RPMI7951 (cell line): ENCODE measurements at places on chromosomes 3 and 15. TPM values are rescaled to one million over a fixed set of nuclear protein-coding genes. Genes with fewer than 3 reads are reported as not detected.

DNA sequence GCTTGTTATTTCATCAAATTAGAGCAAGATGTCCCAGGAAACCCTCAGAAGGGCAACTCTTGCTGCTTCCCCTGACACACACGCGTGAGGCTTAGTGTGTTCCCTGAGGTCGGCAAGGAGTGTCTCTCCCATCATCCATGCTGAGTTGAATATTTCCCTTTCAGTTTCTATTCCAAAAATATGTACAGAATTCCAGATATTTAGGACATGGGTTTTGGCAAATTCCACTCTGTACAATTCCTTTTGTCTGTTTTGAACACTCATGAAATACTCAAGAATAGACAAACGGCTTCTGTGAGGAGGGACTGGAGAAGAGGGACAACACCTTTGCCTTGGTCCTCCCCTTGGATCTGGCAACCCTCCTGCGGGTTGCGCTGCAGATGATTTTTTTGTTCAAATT lies 138.0 kb downstream of the DUT start:
- DNase-seq: no peak

DNA sequence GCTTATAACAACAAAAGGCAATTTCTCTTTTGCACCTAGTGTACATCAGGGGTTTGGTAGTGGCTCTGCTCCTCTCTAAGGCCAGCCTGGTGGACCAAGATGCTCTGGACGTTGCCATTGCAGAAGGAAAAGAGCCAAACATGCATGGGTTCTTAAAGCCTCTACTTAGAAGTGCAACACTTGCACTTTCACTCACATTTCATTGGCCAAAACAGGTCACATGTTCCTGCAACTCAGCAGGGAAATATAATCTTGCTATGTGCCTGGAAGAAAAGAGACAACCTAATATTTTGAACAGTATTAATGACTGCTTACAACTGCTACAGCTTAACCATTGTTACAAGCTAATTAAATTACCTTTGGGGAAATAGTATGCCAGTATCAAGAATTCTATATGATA lies 182.9 kb downstream of the IL5RA start:
- DNase-seq: no peak

- DNase-seq: no peak
These were observed 45.8 kb upstream of the UBE2E2 start for GRCh38 chr3:23157331-23157730.

- peak; percentile 54 for DNase-seq
These were observed 82.0 kb downstream of the KCNMB2 start for GRCh38 chr3:178618197-178618596.

GRCh38 chr15:40558952-40559742 lies 5.7 kb downstream of the CCDC32 start:
- DNase-seq: no peak

- DNase-seq: no peak
These were observed 42.0 kb upstream of the MEIS2 start for GRCh38 chr15:37142371-37142770.

The STAC gene
- 3.7 and 3.9 TPM in 2 replicates for total RNA-seq

The CCDC54 gene
- total RNA-seq: not detected in 2 replicates

DNA sequence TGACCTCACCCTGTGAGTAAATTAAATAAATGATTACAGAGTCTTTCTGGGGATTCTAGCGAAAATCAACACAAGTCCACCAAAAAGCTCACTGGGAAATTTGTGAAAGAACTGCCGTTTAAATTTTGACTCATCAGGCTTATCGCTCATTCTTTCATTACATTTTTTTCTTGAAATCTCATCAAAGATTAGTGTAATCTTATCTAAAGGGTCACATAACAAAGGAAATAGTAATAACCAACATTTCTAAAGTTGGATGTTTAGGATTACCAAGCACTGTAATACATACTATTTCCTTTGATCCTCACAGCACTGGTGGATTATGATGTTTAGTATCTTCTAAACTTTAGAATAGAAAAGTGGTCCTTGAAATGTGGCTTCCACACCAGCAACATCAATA lies 111.1 kb upstream of the CBLB start:
- DNase-seq: no peak

The SLC15A2 gene
- total RNA-seq: 0.24 and 1.2 TPM in 2 replicates

The GOLGA6D gene
- total RNA-seq: not detected in 2 replicates
